ENCODE measurements at places on chromosomes 11 and 22.
A peak's percentile ranks its signal among the peaks of the same experiment; 100 is the strongest.

DNA sequence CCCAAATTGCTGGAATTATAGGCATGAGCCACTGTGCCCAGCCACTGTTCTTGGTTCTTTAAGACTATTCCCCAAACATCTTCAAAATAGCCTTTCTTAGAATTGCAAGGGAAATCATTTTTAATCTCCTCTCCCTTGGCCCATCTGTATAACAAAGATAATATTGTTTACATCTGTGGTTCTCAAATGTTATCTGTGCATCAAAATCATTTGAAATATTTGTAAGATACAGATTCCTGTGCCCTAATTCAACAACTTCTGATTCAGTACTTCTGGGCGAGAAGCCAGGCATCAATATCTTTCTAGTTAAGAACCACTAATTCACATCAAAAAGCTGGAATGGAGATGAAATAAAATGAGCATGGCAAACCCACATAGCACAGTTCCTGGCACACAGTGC lies 83.0 kb downstream of the TMPRSS5 start:
- DNase-seq: no peak

DNA sequence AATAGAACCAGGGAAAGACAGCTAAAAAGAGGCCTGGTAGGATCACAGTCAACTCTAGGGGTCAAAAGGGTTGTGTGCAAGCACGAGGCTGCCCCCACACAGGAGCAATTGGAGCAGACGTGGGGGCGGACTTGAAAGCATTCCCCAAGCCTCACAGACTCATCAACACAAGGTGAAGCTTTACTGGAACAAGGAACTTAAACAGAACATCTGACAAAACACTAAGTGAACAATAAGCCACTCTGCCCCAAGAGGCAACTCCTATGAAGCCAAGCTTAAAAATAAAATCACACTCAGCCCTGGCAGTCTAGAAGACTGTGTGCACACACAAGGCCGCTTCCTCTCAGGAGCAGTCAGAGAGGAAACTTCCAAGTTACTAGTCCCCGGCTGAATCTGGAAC lies 32.2 kb upstream of the TEAD1 start:
- no peak for DNase-seq

DNA sequence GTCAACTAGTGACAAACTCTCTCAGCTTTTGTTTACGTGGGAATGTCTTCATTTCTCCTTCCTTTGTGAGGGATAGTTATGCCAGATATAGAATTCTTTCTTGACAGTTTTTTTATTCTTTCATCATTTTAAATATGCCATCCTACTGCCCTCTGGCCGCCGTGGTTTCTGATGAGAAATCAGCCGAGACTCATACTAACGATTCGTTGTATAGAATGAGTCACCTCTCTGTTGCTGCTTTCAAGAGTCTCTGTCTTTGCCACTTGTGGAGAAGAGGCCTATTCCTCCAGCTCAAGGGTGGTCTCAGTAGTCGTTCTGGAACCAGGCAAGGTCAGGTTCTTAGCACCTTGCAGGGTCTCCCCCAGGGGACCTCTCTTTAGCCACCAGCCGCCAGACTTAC lies 8.0 kb downstream of the MYO7A start:
- no peak for DNase-seq

DNA sequence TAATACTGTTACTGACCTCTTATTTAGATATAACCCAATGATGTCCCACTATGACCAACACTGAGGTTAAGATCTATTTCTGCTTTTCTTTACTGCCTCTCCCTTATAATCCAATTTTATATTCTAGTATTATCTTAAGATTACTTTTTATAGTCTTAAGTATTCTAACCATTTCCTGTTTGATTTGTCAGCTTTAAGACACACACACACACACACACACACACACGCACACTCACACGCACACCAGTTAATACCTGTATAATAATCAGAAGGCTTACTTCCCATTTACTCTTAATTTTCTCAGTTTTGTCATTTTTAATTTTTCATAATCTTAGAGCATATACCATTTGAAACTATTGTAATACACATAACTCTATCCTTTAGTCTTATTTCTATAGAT lies 226.0 kb upstream of the C11orf87 start:
- DNase-seq: no peak

DNA sequence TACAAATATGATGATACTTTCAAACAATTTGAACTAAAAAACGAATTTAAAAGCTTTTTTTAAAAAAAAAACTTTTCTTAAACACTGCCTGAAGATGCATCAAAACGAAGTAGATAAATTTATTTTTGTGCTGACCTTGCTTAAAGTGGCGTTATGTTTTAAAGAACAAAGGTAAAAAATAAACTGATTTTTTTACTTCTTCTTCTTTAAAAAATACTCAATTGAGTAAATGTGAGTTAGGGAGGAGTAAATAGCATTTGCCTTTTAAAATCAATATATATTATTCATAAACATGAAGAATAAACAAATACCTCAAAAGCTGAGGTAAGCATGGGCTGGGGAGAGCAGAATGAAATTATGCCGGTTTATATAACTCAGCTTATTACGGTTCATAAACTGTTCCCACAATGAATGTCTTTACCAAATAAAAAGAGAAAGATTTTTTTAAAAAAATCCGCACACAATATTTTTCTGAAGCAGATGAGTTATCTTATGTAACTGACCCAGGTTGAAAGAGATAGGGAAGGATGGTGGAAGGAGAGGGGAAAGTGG lies 9.0 kb downstream of the PAX6 start:
- no peak for DNase-seq

- DNase-seq: no peak
These were observed 56.1 kb downstream of the AASDHPPT start for GRCh38 chr11:106133529-106133928.

- DNase-seq: no peak
These were observed 220.2 kb upstream of the SNX19 start for GRCh38 chr11:131136486-131136885.

GRCh38 chr11:72932132-72932570 lies 117.9 kb downstream of the ATG16L2 start:
- no peak for DNase-seq

- DNase-seq: no peak
These were observed 19.5 kb upstream of the ADORA2A start for GRCh38 chr22:24407884-24408283.

DNA sequence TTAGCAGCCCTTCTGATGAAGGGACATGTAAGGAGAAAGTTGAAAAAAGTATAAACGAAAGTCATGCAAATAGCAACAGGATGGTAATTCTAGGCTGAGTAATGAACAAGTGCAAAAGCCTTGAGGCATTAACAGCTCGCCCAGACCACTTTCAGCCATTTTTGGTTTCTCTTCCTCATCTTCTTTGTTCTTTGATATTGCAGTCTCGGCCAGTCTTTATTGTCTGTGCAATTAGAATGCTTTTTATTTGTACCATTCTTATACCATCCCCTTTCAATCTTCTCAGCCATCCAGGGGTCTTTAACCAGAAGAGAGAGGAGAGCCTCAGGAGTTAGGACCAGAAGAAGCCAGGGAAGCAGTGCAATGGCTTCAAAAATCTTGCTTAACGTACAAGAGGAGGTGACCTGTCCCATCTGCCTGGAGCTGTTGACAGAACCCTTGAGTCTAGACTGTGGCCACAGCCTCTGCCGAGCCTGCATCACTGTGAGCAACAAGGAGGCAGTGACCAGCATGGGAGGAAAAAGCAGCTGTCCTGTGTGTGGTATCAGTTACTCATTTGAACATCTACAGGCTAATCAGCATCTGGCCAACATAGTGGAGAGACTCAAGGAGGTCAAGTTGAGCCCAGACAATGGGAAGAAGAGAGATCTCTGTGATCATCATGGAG lies 7.3 kb downstream of the TRIM34 start:
- no peak for DNase-seq

DNA sequence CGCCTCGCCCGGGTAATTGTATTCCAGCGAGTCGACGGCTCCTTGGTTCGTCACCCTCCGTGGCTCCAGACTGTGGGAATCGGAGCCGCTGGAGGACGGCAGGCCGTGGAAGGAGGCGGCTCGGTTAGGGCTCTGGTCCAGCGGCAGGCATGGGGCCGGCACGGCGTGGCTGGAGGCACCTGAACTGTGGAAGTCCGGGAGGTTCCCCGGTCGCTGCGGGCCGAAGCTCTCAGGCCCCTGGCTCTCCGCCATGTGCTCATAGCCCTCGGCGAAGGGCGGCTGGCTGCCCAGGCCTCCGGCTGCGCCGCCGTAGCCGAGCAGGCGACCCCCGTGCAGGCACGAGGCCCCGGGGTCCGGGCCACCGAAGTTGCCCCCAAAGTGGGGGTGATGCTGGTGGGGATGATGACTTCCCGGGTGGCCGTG lies 1.7 kb downstream of the MN1 start:
- no peak for DNase-seq

GRCh38 chr11:36091256-36091811 lies 147.5 kb downstream of the LDLRAD3 start:
- DNase-seq: no peak

DNA sequence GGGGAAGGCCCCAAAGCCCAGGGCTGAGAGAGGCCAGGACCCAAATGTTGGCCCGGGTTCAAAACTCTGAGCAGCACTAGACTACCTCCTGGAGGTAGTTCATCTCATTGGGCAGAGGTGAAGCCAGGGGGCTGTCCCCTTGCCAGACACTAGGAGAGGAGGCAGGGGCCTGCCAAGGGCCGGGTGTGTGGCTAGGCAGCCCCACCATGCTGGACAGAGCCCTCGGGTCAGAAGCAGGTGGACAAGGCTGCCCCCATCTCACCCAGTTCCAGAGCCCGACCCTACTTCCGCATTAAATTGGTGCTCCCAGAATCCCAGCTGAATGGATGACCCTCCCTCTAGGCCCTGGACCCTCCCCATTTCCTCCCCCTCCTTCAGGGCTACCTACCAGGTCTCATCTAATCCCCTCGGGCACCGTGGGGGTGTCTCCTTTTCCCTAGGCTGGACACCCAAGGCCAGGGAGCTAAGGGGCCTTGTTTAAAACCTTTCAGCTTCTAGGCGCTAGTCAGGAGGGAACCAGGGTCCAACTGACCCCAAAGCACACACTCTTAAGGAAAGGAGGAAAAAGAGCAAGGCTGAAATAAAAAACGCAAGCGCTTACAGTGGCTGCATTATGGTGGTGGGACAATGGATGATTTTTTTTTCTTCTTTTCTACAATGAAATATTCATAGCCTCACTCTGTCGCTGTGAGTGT lies 72.1 kb upstream of the TCF20 start:
- DNase-seq: no peak

- no peak for DNase-seq
These were observed 18.2 kb downstream of the APOL4 start for GRCh38 chr22:36183446-36183845.

GRCh38 chr11:6799402-6799801 lies at the start of gene OR6A2:
OR6A2 (minus strand) TSS chr11:6799689; CDS start chr11:6795708, 3,981 bp downstream.
- no peak for DNase-seq

GRCh38 chr11:129225190-129225589 lies 33.1 kb upstream of the ARHGAP32 start:
- DNase-seq: no peak

DNA sequence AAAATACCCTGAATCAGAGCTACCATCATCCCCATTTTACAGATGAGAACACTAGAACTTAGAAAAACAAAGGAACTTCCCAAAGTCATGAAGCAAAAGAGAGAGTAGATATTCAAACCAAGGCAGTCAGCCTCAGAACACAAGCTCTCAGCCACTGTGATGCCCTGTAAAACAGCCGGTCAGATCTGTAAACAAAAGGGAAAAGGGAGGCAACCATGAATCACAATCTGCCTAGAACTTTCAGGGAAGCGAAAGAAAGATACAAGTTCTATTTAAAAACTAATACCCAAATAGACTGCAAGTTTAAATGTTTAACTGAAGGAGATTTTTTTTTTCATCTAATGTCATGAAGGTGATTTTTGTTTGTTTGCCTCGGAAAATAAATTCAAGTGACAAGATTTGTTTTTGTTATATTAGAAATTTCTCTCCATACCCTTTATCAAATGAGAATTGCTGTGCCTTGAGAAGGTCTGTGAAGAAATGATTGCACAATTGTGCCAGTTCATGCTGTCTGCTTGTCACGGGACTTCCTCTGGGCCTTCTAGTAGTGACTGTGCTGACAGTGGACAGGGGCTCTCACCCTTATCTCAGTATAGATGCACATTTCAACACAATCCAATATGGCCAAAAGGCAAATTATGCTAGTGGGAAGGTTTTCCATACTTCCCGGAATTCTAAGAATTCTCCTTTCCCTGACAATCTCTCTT lies 11.7 kb downstream of the SAA1 start:
- no peak for DNase-seq

DNA sequence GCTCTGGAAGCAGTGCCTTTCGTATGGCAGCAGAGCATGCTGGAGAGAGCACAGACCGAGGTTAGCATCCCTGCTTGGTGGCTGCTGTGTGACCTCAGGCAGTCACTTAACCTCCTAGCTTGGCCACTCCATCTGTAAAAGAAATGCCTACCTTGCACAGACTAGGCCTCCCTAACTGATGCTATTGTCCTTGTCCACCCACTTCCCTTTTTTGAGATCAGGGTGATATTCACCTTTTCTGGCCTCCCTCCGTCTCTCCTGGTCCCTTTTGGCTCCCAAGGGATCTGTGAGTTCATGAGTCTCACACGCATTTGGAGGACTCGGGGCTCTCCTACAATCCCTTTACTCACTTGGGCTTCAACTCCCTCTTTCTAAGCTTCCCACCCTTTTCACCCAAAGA lies 37.2 kb downstream of the TECTA start:
- DNase-seq: no peak

DNA sequence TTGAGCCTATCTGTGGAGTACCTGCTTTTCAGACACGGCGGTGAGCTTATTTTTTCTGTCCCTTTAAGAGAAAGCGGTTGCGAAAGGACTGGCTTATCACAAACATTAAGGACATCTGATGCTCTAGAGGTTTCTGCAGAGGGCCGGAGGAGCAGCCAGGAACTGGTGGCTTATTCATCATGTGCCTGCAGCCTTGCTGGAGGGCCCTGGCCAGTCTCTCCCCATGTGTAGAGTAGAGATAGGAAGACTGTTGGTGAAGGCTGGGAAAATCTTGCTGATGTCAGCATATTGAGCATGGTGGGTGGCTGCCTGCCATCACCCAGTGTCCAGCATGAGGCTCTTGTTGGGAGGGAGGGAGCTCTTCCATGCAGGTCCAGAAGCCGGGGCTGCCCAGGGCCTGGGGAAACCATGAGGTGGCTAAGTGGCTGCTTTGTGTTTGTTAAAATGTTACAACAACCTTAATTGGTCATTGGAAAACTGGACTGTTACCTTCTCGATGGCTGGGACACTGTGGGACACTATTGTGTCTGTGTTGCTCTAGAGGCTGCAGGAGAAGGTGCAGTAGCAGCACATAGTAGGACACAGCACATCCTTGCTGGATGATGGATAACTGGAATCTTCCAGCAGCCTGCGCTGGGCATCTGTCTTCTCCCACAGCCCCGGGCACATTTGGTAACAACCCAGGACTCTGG lies 54.3 kb downstream of the TSPAN18 start:
- no peak for DNase-seq

- DNase-seq: no peak
These were observed 3.6 kb downstream of the PRDX5 start for GRCh38 chr11:64321533-64321932.

GRCh38 chr11:47233989-47234668 lies 14.5 kb downstream of the ACP2 start:
- no peak for DNase-seq

GRCh38 chr11:65429724-65430405 lies 7.3 kb downstream of the NEAT1 start:
- peak; percentile 57 for DNase-seq

GRCh38 chr11:71370020-71370747 lies 78.0 kb downstream of the DHCR7 start:
- DNase-seq: no peak

- DNase-seq: no peak
These were observed 203.9 kb downstream of the RAB38 start for GRCh38 chr11:87971354-87971753.

Measured in CD8-positive, alpha-beta T cell (primary cell).